ENCODE measurements at places on chromosomes 12 and 14.

GRCh38 chr12:38138225-38139221 lies 178.1 kb upstream of the ALG10B start:
- DNase-seq = peak; percentile 25

GRCh38 chr12:97203408-97203807 lies 259.2 kb upstream of the RMST start:
- DNase-seq = no peak

DNA sequence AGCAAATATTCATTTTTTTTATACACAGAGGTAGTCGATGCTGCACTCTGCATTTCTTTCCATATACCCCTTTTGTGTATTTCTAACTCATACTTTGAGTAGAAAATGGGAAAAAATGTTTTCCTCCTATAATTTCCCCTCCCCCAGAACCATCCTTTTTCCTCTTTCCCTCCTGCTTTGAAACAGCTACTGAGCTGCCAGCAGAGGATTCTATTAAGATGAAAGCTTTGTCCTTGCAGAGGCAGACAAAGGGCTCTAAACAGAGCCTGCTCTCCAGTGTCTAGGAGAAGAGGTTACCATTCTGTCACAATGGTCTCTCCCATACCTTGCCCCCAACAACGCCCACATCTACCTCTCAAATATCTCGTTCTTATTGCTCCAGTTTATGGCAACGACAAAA lies 74.6 kb upstream of the OSBPL8 start:
- DNase-seq = no peak

GRCh38 chr14:67846029-67846610 lies 26.5 kb downstream of the RAD51B start:
- no peak for DNase-seq

GRCh38 chr12:115451151-115451779 lies 767.3 kb upstream of the TBX3 start:
- no peak for DNase-seq

DNA sequence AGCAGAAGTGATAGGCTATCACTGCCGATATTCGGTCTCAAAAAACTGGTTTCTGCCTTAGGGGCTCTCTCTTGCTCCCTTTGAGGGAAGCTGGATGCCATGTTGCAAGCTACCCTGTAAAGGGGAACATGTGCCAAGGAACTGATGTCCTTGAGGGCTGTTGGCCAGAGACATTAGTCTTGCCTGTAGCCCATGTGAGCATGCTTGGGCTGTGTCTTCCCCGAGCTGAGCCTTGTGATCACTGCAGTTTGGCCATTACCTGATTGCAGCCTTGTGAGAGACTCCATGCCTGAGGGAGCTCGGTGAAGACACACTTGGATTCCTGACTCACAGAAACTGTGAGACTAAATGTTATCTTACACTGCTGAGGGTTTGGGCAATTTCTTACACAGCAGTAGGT lies 18.8 kb downstream of the RTRAF start:
- no peak for DNase-seq

GRCh38 chr12:34209259-34209835 lies 187.1 kb downstream of the ALG10 start:
- no peak for DNase-seq

DNA sequence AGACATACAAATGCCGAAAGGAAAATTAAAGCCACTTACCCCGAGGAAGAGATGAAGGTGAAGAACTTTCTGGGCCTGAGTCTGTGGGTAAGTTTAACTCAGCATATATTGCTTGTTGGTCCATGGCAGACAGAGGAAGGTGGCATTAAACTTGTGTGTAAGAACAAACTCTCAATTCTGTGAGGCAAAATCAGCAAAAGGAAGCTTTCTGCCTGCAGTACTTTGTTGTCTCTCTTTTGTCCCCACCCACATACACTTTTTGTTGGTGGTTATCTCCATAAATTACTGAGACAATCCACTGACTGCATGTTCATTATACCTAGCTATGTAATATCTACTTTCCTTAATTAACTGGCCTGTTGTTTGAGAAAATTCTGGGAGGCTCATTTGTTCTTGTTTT lies at the start of gene KLRB1:
TSS of gene KLRB1 (minus strand) at position 201 of the 400 bp plus-strand sequence. CDS start at position 124, 77 bp downstream.
- DNase-seq = no peak

DNA sequence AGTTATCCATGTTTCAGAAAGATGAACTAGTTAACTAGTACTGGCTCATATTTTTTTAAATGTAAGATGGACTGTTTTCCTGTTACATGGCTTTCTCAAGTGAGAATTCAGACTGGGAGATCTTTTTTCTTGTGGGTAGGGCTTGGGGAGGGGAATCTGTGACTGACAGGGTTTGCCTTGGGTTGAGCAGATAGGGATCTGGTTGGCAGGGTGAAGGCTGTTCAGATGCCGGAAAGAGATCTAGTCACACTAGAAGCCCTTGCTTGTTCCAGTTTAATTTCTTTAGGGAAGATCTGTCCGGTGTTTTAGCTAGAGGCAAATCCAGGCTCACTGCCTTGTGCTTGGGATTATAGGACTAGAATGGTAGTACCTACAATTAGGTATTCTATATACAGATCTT lies 63.2 kb downstream of the FBXO33 start:
- no peak for DNase-seq

DNA sequence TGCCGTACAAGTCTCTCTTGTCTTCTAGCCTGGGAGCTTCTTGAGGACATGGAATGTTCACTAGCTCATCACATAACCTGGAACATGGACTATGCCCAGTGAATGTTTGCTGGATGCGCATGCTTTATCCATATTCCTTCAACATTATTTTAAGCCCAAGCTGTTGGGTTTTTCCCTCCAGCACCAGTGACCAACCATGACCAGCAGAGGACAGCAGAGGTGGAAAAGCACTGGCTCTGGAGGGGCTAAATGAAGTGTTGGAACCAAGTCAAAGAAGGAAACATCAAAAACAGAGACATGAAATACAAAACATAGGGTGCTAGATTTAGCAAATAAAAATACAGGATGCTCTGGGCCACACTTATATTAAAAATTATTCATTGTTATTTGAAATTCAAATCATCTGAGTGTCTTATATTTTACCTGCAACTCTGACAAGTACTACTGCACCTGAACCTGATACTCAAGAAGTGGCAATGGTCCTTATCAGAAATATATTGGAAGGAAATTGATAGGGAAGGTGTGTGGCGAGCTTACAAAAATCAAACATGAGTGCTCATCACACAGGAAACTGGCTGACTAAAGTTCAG lies 23.1 kb upstream of the HELB start:
- DNase-seq = peak; percentile 34

GRCh38 chr12:98244136-98244535 lies 271.3 kb upstream of the TMPO start:
- DNase-seq = no peak

- DNase-seq = no peak
Measured at GRCh38 chr14:105464501-105464900, 10.1 kb upstream of the CRIP2 start.

DNA sequence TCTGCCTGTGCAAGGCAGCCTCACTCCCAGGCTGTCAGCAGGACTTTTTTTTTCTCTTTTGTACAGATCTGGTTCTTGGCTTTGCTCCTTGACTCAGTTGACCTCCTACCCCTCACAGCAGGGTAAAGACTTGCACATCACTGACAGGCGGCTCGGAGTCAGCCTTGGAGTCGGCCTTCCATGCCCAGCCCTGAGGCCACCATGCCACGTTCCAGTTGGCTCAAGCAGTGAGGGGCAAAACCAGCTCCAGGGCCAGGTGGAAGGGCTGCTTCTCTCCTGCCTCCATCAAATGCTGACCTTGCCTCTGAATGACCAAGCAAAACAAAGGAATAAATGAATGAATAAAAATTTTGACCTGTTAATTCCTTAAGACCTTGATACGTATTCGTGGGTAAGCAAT lies 27.6 kb downstream of the JAG2 start:
- DNase-seq = no peak

DNA sequence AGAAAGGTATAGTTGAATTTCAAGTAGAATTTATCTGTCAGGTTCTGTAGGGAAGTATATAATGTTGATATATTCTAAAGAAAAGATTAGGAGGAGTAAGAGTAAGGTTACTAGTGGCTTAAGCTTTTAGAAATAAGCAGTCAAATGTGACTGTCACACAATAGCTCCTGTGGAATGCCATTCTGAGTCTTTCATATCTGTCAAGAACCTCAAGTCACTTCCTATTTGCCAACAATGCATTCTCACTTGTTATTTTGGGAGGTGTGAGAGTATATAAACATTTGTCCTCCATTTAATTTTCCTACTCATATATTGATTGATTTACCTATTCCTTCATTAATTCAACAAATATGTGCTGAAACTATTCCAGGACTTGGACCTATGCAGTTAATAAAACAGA lies 11.7 kb downstream of the CLEC9A start:
- no peak for DNase-seq

DNA sequence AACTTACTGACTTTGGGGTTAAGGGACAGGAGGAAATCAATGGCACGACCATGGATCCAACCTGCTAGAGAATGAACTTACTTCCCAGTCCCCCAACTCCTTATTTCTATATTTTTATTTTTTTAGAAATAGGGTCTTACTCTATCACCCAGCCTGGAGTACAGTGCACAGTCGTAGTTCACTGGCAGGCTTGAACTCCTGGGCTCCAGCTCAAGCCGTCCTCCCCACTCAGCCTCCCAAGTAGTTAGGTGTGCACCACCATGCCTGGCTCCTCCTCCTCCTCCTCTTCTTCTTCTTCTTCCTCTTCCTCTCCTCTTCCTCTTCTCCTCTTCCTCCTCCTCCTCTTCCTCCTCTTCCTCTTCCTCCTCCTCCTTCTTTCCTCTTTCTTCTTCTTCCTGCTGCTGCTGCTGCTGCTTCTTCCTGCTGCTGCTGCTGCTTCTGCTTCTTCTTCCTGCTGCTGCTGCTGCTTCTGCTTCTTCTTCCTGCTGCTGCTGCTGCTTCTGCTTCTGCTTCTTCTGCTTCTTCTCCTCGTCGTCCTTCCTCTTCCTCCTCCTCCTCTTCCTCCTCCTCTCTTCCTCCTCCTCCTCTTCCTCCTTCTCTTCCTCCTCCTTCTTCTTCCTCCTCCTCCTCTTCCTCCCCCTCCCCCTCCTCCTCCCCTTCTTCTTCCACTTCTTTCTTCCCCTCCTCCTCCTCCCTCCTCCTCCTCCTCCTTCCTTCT lies 390.1 kb upstream of the RGS6 start:
- no peak for DNase-seq

GRCh38 chr14:68800390-68800789 lies 7.5 kb upstream of the ZFP36L1 start:
- no peak for DNase-seq

DNA sequence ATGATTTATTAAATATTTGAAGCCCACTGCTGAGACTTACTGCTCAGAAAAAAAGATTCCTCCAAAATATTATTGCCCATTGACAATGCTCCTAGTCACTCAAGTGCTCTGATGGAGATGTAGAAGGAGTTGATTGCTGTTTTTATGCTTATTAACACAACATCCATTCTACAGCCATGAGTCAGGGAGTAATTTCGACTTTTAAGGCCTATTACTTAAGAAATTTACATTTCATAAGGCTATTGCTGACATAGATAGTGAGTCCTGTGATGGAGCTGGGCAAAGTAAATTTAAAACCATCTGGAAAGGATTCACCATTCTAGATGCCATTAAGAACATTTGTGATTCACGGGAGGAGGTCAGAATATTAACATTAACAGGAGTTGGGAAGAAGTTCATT lies 5.2 kb downstream of the KCNJ8 start:
- no peak for DNase-seq

DNA sequence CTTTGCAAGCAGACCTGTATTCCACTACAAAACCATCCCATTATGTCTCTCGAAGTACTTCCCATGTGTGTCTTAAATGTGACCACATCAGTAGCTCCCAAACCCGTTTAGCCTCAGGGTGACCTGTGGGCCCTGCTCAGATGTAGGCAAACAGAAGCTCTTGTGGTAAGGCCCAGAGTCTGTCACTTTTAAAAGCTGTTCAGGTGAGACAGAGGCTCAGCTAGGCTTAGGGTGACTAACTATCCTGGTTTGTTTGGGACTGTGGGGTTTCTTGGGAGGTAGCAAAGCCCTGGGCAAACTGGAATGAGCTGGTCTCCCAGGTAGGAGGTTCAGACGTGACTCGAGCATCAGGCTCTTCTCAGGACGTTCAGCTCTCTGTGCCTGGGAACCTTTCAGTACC lies 64.5 kb upstream of the VASH1 start:
- no peak for DNase-seq

- peak; percentile 75 for DNase-seq
Measured at GRCh38 chr12:46219877-46220655, 48.8 kb downstream of the SLC38A1 start.

DNA sequence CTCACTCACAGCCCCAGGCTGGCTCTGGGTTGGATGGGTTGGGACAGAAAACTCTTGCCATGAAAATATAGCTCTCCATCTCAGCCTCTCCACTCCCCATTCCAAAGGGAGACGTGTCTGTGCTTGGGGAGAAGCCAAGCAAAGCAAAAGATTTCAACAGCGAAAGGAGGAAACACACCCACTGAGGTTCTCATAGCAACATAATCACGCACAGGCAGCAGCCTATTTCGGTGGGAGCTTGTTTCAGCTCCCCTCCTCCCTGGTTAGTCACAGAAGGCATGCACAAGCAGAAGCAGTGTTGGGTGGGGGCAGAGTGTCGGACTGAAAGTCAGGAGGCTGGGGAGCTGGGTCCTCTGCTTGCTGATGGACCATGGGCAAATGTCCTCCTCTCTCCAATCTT lies 1.9 kb upstream of the PRMT8 start:
- no peak for DNase-seq

- DNase-seq = no peak
Measured at GRCh38 chr12:10661338-10661737, 12.5 kb downstream of the STYK1 start.

- no peak for DNase-seq
Measured at GRCh38 chr12:91271185-91271584, 88.6 kb upstream of the DCN start.

- DNase-seq = peak; percentile 62
Measured at GRCh38 chr14:103033681-103034096, 23.7 kb downstream of the CDC42BPB start.

GRCh38 chr12:53733051-53733806 lies 6.0 kb upstream of the CALCOCO1 start:
- no peak for DNase-seq

DNA sequence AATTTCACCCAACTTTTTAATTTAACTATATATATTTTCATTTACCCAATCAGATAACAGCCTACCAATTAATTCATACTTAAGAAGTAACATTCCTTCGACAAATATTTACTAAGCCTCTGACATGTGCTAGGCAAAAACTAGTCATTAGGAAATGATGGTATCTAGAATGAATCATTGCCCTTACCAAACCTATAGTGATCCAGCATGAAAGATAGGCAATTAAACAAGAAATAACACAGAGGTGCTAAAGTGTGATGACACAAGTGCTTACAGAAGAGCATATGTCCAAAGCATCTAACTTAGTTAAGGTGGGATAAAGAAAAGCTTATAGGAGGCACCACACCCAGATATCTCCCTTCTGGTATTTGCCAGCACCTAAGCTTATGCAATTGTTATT lies 166.5 kb upstream of the RASSF8 start:
- DNase-seq = no peak

DNA sequence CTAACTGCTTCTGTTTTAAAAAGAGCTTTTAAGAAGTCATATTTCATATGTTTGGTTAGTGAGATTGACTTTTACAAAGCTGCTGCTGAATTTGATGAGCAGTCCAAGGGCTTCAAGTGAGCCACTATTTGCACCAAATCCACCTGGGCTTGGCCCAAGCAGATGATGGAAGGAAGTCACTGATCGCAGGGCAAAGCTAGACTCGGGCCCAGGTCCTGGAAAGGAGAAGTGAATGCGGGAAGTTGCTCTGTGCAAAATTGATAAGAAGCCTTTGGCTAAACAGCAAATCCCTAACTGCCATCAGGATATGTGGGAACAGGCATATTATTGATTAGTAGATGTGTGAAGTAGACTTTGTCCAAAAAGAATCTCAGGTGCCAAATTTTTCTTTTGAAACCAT lies 30.5 kb downstream of the PLXNC1 start:
- no peak for DNase-seq
